ENCODE measurements at places on chromosomes 13 and 19.

DNA sequence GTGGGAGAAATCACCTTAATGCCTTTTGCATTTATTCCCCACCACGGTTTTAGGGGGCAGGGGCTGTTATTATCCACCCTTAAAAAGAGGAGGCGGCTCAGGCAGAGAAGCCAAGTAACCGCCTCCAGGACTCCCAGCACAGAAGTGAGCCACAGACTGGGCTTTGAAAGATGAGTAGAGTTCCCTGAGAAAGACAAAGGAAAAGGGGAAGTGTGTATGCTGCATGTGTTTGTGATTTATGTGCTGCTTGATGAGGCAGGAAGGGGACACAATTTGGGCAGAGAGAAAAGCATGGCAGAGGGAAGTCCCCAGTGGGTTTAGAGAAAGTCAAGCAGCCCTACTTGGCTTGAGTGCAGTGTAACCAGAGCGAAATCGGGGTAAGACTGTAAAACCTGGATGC is 85.0 kb downstream of the DOCK9 start:
- no peak for DNase-seq

- DNase-seq: no peak
Observed at GRCh38 chr13:109795011-109795410, 8.6 kb upstream of the IRS2 start.

GRCh38 chr19:35717665-35718344 is at the start of gene KMT2B:
Gene KMT2B (plus strand): TSS chr19:35718003. CDS start chr19:35718019, 16 bp downstream.
- no peak for DNase-seq

GRCh38 chr13:50800091-50800739 is 43.3 kb downstream of the DLEU7 start:
- DNase-seq: no peak

DNA sequence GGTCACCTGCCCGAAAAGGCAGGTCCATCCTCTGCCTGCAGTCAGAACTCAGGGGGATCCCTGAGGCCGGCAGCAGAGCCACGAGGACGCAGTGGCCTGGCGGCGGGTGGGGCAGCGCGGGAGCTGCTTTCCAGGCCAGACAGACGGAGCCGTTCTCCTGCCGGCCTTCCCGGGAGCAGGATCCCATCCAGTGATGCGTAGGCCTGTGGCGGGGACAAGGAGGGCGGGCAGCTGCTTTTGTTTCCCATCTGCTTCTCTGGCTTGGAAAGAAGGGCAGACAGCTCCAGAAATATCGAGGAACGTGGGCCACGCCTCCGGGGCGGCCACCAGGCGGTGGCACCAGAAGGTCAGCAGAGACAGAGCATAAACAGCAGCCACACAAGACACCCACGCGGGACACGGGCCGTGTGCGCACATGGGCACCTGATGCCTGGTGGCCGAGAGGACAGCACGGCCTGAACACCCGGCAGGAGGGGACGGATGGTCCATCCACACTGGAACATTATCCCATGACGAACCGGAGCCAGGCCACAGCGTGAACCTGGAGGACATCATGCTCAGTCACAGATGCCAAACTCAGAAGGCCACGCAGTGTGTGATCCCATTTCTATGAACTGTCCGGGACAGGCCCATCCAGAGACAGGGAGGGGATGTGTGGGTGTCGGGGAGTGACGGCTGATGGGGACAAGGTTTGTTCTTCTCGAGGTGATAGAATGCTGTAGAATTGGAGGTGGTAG is 13.9 kb upstream of the MKNK2 start:
- DNase-seq: no peak

DNA sequence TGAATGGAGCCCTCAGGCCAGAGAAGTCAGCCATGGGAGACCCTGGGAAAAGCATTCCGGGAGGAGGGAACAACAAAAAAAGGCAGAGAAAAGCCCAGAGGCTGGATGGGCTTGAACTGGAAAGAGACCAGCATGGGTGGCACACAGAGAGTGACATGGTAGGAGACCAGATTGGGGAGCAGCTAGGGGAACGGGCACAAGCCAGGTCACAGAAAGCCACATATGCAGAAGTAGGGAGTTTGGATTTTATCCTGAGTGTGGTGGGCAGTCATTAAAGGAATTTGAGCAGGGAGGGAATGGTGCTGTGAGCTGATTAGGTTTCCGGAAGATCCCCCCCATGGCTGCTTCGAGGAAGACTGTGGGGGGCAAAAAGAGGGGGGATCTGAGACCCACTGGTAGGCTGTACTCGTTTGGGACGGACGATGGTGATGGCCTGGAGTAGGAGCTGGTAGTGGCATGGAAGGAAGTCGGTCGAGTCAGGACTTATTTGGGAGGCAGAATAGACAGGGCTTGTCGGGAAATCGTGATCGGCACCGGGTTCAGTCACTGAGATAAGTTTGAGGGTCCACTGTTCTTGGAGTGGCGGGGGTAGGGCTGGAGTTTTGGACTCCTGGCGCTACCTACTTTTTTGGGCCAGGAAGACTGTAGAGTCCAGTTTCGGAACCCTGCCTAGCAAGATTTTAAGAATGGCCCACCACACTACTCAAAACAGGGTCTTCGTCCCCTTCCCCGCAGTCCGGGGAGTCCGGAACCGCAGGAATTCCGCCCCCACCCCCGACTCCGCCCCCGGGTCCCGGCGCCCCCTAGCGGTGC is 949 bp downstream of the SERTAD1 start:
- no peak for DNase-seq

GRCh38 chr13:21065686-21066085 is 4.3 kb upstream of the LATS2 start:
- no peak for DNase-seq

- DNase-seq: no peak
Observed at GRCh38 chr13:37406031-37406430, 192.5 kb downstream of the POSTN start.

- DNase-seq: no peak
Observed at GRCh38 chr19:12555456-12555930, 4.2 kb upstream of the ZNF564 start.

- no peak for DNase-seq
Observed at GRCh38 chr13:41740479-41740878, 220.4 kb downstream of the VWA8 start.

DNA sequence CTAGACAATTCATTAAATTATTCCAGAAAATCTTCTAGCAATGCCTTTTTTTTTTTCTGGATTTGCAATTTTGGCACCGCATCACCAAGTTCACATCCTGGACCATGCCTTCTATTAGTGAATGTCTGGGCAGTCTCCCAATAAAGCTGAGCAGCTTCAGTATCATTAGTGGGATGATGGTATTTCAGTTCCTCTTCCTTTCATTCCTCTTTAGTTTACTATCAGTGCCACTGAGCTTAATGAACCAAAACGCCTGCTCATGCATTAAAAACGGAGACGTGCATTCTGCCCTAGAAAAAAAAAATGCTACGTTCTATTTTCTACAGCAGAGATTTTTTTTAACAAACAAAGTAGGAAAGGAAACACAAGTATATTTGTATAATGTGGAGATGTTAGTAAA is 343.0 kb downstream of the PCDH9 start:
- peak; percentile 49 for DNase-seq

- DNase-seq: no peak
Observed at GRCh38 chr19:30513082-30513411, 140.9 kb downstream of the ZNF536 start.

GRCh38 chr13:46526100-46526735 is 26.8 kb upstream of the LRCH1 start:
- no peak for DNase-seq

GRCh38 chr19:49937750-49938381 is 8.6 kb upstream of the NUP62 start:
- peak; percentile 93 for DNase-seq

DNA sequence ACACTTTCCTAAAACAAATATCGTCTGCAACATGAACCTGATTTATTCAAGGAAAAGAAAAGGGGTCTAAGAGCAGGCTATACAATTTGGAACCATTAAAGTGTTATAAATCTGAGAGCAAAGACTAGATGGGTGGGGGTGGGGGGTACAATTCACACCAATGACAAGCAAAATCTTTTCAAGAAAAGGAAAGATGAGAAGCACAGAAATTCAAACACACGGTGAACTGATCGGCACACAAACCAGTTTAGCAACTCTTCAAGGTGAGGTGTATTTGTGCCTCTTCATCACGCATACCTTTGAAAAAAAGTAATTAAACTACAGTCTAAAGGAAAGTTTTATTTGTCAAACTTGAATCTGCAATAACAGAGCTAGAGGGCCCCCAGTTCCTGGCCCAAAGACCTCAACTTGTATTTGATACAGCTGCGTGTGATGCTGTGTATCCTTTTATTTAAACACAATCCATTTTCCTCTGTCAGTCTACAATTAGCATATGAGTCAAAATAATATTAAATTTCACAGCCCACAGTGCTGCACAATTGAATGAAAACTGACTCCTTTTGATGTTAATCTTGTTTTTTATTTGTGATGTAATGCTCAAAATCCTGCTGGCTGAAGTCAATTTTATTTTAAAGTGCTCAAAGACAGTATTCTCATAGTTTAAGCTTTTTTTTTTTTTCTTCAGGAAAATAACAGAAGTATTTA is 14.2 kb downstream of the EFNB2 start:
- no peak for DNase-seq
